D341Med (cell line): ENCODE measurements at places on chromosomes 5 and 9.

DNA sequence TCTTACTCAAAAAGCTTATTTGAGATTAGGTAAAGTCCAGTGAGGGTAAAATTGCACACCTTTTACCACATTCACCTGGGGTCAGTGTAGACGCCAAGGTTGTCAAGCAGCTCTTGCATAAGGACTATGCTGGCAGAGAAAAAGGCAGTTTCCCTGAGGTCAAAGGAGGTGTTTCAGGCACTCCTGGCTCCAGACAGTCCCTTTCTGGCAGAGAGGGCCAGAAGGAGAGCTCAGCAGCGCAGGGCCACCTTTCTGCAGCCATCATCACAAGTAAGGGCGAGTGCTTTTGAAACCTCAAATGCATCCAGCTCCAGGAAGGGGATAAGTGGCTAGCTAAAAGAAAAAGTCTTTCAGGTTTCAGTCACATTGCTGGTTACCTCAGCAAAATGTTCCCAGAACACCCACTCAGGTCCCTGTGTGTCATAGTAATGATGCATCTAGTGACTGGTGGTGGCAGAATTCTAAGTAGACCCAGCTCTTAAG, 16.7 kb upstream of the IL13 start:
- DNase-seq = no peak

- no peak for DNase-seq
Measured at GRCh38 chr5:151158287-151158661, 695 bp upstream of the ANXA6 start.

DNA sequence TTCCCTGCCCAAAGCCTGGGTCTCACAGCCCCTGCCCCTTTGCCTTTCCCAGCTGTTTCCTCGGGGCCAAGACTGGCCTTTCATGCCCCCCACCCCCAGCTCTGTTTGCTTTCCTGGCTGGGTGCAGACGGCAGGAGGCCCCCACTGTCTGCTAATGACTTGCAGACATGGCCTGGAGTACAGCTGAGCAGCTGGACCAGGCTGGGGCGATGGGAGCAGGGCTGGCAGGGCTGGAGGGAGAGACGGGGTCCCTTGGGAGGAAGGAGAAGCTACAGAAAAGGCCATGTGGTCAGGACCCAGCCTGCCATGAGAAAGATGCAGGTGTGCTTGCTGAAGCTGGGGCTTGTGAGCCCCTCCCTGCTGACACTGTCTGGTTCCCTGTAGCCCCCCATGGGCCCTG, 28.3 kb upstream of the GFPT2 start:
- no peak for DNase-seq

DNA sequence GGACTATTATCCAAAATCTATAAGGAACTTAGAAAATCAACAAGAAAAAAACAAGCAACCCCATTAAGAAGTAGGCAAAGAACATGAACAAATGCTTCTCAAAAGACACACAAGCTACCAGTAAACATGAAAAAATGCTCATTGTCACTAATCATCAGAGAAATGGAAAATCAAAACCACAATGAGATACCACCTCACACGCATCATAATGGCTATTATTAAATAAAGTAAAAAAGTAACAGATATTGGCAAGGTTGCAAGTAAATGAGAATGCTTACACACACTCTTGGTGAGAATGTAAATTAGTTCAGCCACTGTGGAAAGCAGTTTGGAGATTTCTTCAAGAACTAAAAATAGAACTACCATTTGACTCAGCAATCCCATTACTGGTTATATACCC, 167.0 kb upstream of the DMRTA1 start:
- DNase-seq = no peak

GRCh38 chr5:175599210-175599609, 58.7 kb upstream of the HRH2 start:
- no peak for DNase-seq

- DNase-seq = no peak
Measured at GRCh38 chr5:79576606-79577289, 35.5 kb upstream of the TENT2 start.

DNA sequence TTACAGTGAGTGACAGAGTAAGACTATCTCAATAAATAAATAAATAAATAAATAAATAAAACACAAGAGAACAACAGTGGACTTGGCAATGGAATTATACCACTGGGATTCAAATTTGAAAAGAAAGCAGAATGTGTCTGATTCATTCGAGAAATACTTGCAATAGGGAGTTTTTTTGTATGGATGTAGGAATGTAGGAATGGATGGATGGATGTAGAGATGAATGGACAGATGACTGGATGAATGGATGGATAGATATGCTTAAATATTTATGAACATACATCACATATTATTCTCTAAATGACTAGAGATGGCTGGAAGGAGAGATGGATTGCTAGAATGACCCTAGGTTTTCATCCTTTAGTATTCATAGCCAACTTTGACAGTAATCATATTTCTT, 22.0 kb upstream of the CEMIP2 start:
- no peak for DNase-seq
